ENCODE measurements at places on chromosomes 11 and 22. TPM values are rescaled to one million over a fixed set of nuclear protein-coding genes. Genes with fewer than 3 reads are reported as not detected.

Gene EMID1
- total RNA-seq = 3.5 TPM

Gene ENTHD1
- not detected for total RNA-seq

Gene ATP6V1E1
- total RNA-seq = 83.1 TPM

Gene DRICH1
- total RNA-seq = not detected

Gene OR2AT4
- not detected for total RNA-seq

Gene ANKK1
- total RNA-seq = 1.6 TPM

Gene CBX7
- total RNA-seq = 1.8 TPM

Gene TSPAN32
- not detected for total RNA-seq

Gene OPCML
- total RNA-seq = not detected

Gene GRAP2
- not detected for total RNA-seq

Gene APOBEC3H
- 1.2 TPM for total RNA-seq

Gene ANGPTL5
- not detected for total RNA-seq

Gene LUZP2
- 2.4 TPM for total RNA-seq

Gene DEFB131B
- not detected for total RNA-seq

Gene RBM4
- total RNA-seq = 98.2 TPM

Gene TH
- 41.6 TPM for total RNA-seq

Gene CD248
- total RNA-seq = 73.0 TPM
